Bone marrow (tissue), 2 donors: ENCODE measurements at places on chromosomes 16 and 17.

DNA sequence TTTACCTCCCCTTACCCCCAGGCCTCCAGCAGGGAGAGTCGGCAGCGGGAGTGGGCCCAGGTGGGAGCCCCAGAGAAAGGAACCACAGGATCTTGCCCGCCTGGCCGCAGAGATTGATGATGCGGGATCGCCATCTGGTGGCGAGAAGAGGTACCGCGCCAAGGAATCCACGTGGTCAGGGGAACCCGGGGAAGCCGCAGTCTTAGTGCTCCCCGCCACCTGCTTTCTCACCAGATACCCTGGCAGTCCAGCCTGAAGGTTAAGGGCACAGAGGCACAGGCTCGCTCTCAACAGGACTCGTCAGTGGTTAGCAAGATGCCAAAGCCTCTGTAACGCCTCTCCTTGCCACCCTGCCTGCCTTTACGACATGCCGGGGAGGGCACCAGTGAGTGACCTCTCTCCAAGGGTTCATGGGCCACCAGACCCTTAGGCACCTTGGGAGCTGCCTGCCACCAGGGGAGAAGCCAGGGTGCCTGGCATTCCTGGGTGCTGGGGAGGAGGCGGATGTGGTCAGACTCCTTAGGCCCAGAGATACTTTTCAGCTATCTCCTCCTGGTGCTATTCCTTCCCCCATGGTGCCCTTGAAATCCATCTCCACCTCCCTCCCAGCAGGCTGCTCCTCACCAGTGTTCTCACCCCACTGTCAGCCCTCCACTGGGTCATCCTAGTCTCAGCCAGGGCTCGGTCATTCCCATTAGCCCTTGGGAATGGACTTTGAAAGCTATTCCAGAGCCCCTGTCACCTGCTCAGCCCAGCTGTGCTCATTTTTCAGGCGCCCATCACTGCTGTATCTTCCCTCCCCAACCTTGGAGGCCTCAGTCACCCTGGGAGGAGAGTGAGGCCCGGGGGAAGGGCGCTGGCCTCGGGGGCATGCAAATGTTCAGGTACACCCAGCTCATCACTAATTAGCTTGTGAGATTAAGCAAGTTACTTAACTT, 5.5 kb upstream of the RHBDF2 start:
- DNase-seq: peak; percentile 50

DNA sequence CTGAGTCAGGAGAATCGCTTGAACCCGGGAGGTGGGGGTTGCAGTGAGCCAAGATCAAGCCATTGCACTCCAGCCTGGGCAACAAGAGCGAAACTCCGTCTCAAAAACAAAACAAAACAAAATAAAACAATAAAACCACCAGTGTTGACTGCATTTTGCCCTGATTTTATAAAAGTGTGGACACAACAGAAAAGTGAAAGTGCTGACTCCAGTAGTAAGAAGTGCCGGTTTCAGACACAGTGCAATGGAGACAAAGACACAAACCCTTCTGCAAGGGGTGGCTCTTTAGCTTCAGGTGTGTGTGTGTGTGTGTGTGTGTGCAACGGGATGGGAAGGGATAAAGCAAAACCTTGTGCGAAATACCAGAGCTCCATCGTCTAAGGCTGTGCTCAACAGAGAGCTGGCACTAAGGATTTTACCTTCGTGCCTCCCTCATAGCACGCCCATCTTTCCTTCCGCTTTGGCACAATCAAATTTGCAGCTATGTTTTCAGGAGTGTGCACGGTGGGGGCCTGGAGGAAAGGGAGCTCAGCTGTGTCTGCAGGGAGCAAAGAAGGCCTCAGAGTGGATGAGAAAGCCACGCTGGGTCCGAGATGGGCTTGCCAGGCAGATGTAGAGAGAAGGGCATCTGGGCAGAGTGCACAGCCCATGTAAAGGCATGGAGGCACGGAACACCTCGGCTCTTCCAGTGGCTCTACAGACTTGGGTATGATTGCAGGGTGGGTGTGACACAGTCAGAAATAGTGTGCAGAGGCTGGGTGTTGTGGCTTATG, 15.5 kb downstream of the MXRA7 start:
- DNase-seq: no peak

DNA sequence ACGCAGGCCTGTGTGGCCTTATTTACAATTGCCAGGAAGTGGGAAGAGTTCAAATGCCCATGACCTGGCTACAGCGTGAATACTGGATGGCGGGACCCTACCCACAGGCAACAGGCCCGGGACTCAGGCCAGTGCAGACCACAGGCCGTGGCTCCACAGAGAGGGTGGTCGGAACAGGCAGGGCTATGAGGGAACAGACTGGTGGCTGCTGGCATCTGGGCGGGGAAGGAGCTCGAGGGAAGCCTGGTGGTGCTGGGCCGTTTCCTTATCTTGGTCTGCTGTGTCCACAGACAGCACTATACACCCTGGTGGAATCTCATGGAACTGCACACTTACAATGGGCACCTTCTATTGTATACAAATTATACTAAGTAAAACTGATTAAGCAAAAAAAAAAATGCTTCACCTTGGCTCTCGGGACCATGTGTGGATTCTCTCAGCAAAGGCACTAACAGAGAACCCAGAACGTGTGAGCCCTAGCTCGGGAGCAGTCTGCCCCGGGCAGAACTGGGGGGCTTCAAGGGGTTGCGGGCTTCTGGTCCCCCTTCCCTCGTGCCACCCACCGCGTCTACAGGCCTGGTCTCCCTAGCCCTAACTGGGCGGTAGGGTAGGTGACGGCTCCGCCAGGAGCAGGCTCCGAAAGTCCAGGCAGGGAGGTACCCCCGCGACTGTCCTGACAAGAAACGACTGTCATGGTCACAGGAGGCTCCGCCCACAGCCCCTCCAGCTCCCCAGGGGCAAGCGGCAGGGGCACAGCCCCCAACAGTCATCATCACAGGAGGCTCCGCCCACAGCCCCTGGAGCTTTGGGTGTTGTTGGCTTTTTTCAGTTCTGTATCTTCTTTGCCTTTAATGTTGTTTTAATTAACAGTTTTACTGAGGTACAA, 21.8 kb downstream of the CEP131 start:
- DNase-seq: peak; percentile 12

- no peak for DNase-seq
Measured at GRCh38 chr17:50172130-50172529, 6.3 kb downstream of the SGCA start.

- DNase-seq: no peak
Measured at GRCh38 chr17:15929941-15930340, 15.0 kb upstream of the ADORA2B start.

- DNase-seq: no peak
Measured at GRCh38 chr17:73513426-73513825, 130.8 kb downstream of the SDK2 start.

GRCh38 chr16:54265575-54266107, 20.9 kb downstream of the IRX3 start:
- DNase-seq: no peak

DNA sequence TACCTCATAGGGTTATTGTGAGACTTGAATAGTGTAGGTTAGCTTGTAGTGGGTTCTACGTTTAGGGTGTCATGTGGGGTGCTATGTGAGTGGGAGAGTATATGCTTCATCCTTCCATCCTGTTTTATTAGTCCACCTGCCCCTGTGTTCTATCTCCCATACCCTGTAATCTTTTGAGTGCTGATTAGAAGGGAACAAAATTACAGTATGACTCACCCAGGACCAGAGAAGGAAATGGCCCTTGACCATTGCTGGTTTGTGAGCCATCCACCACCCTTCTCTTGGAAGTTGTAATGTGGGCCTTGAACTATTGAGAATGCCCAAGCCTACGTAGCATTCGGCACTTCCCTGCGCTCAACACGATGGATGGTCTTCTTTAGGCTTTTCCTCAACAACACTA, 17.1 kb downstream of the SAP30BP start:
- no peak for DNase-seq

DNA sequence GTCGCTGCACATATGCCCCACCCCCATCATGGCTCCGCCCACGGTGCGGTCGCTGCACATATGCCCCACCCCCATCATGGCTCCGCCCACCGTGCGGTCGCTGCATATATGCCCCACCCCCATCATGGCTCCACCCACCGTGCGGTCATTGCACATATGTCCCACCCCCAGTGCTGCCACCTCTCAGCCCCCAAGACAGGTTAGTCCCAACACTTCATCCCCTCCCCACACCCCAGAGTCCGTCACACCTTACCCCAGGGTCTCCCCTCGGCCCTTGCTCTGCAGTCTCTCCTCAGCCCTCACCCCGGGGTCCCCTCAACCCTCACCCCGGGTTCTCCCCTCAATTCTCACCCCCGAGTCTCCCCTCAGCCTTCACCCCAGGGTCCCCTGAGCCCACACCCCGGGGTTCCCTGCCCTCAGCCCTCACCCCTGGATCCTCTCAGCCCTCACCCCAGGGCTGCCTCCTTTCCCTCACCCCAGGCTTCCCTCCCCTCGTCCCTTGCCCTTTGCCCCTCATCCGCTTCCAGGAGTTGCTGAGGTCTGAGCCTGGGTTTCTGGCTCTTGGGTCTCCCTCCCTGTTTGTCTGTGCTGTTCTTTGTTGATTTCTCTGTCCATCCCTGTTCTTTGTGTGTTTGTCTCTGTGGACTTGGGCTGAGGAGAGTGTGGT, 25.6 kb downstream of the TPSG1 start:
- DNase-seq: no peak

- no peak for DNase-seq
Measured at GRCh38 chr16:66099306-66099705, 267.2 kb upstream of the CDH5 start.

- no peak for DNase-seq
Measured at GRCh38 chr17:21061158-21061835, 18.5 kb upstream of the USP22 start.

GRCh38 chr16:20175358-20175757, 101.7 kb upstream of the GPR139 start:
- no peak for DNase-seq

DNA sequence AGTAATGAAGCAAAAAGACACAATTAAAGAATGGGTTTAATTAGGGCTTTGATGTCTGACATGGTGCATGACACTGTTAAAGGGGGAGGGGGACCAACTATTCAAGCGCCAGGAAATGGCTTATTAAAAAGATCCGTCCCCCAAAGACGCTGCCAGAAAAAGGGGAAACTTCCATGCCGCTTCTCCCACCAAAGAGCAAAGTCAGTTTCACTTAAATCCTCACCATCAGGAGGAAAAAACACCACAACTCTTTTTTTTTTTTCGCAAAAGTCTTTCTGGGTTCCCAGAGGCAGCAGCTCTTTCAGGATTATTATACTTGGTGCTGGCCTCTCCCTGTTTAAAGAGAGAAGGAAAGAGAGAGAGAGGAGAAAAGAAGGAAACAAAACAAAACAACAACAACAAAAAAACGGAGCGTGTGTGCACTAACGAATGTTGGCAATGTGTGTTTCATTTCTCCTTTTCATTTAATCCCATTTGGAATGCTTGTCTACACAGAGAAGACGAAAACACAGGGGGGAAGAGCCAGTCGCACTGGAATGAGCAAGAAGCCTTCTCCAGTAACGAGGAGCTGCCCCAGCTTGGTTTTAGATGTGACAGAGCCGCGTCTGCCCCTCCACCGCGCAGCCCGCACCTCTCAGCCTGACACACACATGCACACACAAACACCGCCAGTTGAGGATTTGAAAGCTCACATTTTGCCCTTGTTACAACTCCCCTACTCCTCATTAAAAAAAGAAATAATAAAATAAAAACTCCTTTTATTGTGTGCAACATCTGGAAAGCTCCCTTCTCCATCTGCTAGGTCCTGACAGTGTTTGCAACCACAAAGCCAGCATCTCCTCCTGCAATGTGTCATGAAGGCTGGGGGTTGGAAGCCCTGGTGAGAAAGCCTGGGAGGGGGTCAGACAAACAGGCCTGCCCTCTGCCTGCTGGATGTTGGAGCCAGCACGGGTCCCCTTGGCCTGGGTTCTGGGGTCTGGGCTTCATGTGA, 32.7 kb upstream of the AXIN2 start:
- no peak for DNase-seq

- no peak for DNase-seq
Measured at GRCh38 chr16:81668243-81669097, 110.6 kb upstream of the PLCG2 start.

DNA sequence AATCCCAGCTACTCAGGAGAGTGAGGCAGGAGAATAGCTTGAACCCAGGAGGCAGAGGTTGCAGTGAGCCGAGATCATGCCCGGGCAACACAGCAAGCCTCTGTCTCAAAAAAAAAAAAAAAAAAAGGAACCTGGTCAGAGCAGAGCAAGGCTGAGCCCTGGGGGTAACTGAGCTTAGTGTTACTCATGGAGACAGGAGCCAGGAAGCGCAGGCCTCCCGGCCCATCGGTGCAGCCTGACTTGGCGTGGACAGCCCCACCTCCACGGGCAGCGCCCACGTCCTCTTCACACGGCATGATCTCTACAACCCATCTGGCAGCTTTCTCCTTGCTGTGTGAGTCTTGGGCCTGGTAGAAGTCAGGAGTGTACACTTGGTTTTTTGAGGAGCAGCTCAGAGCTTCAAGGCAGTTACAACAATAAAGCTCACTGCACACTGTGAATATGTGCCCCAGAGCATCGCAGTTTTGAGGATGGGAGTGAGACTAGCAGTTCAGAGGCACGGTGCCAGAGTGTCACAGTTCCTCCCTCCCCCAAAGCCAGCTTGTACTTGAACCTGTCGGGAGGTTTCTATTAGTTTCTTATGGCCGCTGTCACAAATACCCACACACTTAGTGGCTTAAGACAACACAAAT, 129.9 kb downstream of the RAP1GAP2 start:
- peak; percentile 51 for DNase-seq

- DNase-seq: no peak
Measured at GRCh38 chr16:62033065-62033464, 3.2 kb downstream of the CDH8 start.
